Activated T-helper 2 cell treated with anti-CD3 and anti-CD28 coated beads, Interferon-gamma antibody, Interleukin-2, Interleukin-4, amounts not matched to agents 10 μg/mL and 5 μg/mL and 100 μg/mL, durations not matched to agents 14 hours and 24 hours and 36 hours (primary cell): ENCODE measurements at places on chromosomes 3 and 15.

DNA sequence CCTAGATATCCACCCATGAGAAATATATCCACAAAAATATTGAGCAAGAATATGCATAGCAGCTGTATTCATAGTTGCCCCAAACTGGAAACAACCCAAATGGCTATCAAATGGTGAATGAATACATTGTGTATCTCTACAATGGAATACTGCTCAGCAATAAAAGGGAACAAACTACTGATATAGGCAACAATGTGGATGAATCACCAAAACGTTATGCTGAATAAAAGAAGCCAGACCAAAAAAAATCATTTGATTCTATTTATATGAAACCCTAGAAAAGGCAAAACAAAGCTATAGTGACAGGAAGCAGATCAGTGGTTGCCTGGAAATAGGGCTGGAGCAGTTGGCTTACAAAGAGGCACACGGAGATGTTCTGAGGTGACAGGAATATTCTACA lies 15.5 kb upstream of the CMTM7 start:
- DNase-seq = no peak

DNA sequence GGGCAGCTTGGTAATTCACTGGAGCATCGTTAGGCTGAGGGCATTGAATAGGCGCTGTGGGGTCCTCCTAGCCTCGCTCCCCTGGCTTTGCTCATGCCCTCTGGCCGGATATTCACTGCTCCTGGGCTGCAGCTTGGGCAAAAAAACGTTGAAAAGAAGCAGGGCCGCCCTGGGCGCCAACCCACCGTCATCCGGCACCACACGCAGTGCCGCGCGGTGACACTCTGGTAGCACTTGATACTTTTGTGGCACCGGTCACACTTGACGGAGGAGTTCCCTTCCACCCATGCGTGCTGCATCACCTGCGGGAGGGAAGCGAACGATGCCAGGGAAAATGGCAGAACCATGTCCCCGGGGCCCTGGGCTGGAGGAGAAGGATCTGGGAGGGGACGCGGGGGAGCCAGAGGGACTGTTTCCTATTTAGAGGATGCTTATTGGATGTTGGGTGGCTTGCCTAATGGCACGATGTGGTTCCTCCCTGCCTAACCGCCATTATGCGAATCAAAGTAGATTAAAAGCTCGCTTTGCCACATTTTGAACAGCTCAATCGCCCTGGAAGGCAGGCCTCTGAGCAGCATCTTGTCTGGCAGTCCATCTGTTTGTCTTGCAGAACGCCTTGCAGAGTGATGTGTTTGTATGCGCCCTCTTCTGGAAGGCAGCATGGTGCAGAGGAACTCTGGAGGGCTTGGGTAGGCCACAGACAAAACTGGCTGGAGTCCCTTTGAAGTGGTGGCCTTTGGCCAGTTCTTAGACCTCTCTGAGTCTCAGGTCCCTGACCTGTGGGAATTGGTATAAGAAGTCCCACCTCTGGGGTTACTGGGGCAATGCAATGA lies 93.2 kb downstream of the DGKG start:
- DNase-seq = no peak

GRCh38 chr15:62931650-62932049 lies 110.9 kb upstream of the TPM1 start:
- DNase-seq = no peak

DNA sequence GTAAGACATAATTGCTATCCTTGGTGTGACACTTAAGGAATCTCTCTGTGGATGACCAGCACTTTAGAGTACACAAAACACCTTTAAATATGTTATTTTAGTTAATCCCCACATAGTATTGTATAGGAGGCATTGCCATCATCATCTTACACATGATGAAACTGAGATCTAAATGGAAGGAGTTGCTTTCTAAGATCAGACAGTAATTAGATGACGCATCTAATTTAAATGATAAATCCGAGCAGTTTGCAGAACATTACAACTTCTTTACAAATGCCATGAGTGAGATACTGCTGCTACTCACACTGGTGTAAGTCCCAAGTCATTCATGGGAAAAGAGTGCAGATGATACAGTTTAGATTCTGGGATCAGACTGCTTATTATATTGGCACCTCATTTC lies 431.9 kb downstream of the MFSD1 start:
- no peak for DNase-seq

GRCh38 chr3:154819491-154819890 lies 260.6 kb upstream of the MME start:
- no peak for DNase-seq

DNA sequence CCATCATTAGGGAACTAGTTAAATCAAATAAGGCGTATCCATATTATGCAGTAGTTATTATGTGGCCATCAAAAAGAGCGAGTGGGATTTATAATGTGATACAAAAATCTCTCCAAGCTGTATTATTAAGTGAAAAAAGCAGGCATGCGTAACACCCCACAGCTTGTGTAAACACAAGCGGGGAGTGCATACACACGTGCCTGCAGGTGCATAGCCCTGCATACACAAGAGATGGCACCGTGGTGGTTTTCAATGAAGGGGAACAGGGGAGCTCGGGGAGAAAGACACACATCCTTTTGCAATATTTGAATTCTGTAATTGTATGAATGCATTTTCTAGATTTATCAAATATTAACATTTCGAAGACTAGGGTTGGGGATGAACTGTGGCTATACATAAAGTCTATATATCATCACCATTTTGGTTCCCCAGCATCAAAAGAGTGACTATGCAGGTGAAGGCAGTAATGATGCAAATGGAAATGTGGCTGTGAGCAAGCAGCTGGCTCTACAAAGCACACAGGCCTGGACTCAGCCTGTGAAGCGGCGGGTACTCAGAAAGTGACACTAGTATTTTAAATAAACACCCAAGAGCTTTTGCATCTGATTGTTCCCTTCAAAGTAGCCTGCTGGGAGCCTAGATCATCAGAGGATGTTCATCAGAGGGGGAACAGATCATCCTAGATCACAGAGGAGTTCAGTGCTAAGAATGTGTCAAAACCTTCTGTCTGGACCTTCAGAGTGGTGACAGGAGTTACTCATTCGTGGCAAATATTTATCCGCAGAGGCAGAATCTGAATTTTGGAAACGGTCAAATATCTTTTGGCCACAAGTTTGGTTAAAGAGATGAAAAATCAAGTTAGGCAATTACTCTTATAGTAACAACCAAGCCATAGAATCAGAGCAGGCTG lies 9.4 kb upstream of the KIF7 start:
- DNase-seq = no peak

- DNase-seq = no peak
Observed at GRCh38 chr3:177041021-177041729, 156.1 kb downstream of the TBL1XR1 start.

DNA sequence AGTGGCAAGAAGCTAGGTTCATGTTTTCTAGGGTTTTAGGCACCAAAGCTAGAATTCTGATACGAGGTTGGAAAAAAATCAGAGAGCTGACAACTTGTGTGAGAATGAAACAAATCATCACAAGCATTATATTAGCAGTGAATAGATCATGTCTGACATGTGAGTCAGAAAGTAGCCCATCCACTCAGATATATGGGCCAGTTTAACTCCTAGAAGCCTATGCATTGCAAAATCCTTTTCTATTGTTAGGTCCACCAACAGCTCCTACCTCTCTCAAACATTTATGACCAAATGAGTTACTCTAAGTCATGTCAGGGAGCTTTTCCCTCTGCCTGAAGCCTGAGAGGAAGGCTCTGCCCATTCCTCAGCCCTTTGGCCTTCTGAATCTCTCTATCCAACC lies 44.0 kb downstream of the KBTBD12 start:
- no peak for DNase-seq

- DNase-seq = no peak
Observed at GRCh38 chr15:27673766-27674445, 425.2 kb downstream of the OCA2 start.

- DNase-seq = no peak
Observed at GRCh38 chr3:179642871-179643270, 10.0 kb upstream of the USP13 start.

DNA sequence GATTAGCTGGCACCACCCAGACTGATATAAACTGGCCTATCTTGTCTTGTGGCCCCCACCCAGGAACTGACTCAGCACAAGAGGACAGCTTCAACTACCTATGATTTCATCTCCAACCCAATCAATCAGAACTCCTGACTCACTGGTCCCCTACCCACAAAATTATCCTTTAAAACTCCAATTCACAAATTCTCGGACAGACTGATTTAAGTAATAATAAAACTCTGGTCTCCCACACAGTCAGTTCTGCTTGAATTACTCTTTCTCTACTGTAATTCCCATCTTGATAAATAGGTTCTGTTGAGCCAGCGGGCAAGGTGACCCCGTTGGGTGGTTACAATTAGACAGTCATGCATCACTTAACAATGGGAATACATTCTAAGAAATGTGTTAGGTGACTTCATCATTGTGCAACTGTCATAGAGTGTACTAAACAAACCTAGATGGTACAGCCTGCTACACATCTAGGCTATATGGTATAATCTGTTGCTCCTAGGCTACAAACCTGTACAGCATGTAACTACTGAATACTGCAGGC lies 48.1 kb upstream of the MAP4 start:
- DNase-seq = no peak
